MCF 10A (cell line): ENCODE measurements at places on chromosomes 6 and 20. TPM values are rescaled to one million over a fixed set of nuclear protein-coding genes. Genes with fewer than 3 reads are reported as not detected.

The TUBB1 gene
- total RNA-seq: not detected in 2 replicates

GRCh38 chr6:149884215-149884614, 13.7 kb downstream of the RAET1E start:
- peak overlapping the region; percentile 32 for H3K27ac ChIP-seq
- peaks cover 28% of the 10 kb centered on the region for H3K4me1 ChIP-seq
- H3K27me3 ChIP-seq: no peaks in the 10 kb centered on the region
- no peak overlapping the region for H3K4me3 ChIP-seq
- no peak for DNase-seq

GRCh38 chr6:32799168-32799567, 17.6 kb downstream of the HLA-DOB start:
- peaks cover 76% of the 10 kb centered on the region for H3K27me3 ChIP-seq
- H3K4me3 ChIP-seq: no peak overlapping the region
- no peak for DNase-seq
- H3K4me1 ChIP-seq: peaks cover 12% of the 10 kb centered on the region

DNA sequence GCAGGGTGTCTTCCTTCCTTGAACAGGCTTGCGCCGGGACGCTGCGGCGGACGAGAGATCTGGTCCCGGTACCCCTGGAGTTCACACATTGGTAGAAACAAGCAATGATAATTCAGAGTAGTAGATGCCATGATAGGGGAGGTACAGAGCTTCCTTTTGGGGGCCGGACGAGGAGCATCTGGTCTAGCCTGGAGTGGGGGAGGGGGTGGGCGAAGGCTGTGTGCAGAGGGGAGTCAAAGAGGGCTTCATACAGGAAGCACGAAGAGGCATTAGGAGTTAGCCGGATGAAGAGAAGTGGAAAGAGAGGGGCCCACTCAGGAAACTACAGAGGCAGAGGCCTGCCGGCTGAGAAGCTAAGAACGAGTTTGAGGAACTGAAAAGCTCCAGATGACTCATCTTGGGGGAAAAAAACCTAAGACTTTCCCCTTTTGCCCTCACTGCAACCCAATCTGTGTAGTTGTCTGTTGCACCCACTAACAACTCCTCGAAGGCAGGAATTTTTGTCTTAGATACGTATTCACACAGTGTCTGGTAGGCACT, 611 bp downstream of the CNPY3 start:
- peaks cover 40% of the 10 kb centered on the region for H3K4me1 ChIP-seq
- H3K27me3 ChIP-seq: no peaks in the 10 kb centered on the region
- H3K4me3 ChIP-seq: peak overlapping the region; percentile 99
- peak overlapping the region; percentile 97 for H3K27ac ChIP-seq

DNA sequence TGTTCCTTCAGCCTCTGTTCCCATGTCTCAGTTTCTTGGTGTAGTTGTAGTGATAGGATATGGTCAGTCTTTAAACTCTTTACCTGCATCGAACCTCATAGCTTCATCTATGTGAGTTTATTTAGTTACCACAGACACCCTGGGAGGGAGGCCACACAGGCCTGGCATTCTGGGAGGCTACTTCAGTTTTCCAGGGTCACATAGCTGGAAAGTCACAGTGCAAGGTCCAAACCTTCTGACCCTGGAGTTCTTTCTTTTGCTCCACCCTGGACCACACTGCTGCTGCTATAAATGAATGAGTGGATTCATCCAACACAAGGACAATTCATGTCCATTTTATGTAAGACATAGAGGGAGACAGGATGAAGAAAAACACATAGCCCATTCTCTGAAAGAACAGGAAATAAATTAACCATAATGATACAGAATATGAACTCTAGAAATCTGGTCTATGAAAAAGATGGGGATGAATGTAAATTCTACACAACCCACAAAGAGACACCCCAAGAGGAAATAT, 60.8 kb downstream of the LAMA4 start:
- DNase-seq: no peak
- peaks cover 9% of the 10 kb centered on the region for H3K4me1 ChIP-seq
- H3K27me3 ChIP-seq: no peaks in the 10 kb centered on the region
- no peaks in the 10 kb centered on the region for H3K36me3 ChIP-seq
- H3K4me3 ChIP-seq: no peak overlapping the region

DNA sequence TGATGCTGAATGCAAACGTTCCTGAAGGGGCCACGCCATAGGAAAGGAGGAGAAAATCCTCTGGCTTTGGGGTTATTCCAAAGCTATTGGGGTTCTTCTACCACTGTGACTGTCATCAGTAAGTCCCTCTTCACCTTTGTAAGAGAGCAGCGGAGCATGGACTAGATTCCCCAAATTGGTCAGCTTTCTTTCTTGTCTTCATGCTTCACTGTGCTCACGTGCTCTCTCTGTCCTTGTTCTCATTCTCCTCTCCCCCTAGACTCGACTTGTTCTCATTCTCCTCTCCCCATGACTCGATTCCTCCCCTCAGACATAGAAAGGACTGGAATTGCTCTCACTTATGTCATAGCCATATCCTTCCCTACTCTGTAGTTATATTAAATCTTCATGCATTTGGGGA, 54.8 kb upstream of the ADGRG6 start:
- no peaks in the 10 kb centered on the region for H3K36me3 ChIP-seq
- DNase-seq: no peak
- H3K27me3 ChIP-seq: no peaks in the 10 kb centered on the region
- no peaks in the 10 kb centered on the region for H3K4me1 ChIP-seq
- H3K4me3 ChIP-seq: no peak overlapping the region

DNA sequence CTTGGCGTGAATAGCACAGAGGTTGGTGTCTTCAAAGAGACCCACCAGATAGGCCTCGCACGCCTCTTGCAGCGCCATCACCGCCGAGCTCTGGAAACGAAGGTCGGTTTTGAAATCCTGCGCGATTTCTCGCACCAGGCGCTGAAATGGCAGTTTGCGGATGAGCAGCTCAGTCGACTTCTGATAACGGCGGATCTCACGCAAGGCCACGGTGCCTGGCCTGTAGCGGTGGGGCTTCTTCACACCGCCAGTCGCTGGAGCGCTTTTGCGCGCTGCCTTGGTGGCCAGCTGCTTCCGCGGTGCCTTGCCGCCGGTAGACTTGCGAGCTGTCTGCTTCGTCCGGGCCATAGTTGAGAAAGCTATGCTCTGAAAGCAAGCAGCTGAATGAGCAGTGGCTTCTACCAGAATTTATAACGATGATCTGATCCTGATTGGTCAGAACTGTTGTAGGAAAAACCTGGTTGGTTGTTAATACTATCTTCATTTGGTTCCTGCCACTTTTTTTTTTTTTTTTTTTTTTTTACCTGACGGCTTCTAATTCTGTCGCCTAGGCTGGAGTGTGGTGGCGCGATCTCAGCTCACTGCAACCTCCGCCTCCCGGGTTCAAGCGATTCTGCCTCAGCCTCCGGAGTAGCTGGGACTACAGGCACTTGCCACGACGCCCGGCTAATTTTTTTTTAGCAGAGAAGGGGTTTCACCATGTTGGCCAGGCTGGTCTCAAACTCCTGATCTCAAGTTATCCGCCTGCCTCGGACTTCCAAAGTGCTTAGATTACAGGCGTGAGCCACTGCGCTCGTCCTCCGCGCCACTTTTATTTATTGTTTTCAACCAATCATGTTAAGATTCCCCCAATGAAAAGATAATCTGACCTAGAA, 21.5 kb downstream of the OR2B2 start:
- H3K36me3 ChIP-seq: peaks cover 6% of the 10 kb centered on the region
- no peaks in the 10 kb centered on the region for H3K27me3 ChIP-seq
- DNase-seq: peak; percentile 91

DNA sequence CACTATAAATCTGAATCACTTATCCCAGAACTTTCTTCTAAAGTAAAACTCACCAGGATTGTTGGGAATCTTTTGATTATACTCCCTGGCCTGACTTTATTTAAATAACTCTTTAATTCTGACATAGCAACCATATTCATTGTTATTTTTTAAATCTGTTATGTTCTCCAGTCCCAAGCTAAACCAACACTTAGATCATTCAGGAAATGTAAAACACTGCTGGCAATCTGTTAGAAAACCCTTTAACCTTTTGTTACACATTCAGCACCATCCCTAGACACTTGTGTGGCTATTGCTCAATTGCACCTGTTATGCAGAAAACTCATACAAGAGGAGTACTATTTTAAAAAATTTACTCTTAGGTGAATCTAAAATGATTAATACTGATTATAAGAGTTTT, 101.8 kb upstream of the NHSL1 start:
- peak; percentile 59 for DNase-seq
- no peak overlapping the region for H3K4me3 ChIP-seq
- peaks cover 34% of the 10 kb centered on the region for H3K4me1 ChIP-seq
- no peaks in the 10 kb centered on the region for H3K27me3 ChIP-seq
- H3K36me3 ChIP-seq: peaks cover 12% of the 10 kb centered on the region

The HLA-DRB1 gene
- not detected in 2 replicates for total RNA-seq

DNA sequence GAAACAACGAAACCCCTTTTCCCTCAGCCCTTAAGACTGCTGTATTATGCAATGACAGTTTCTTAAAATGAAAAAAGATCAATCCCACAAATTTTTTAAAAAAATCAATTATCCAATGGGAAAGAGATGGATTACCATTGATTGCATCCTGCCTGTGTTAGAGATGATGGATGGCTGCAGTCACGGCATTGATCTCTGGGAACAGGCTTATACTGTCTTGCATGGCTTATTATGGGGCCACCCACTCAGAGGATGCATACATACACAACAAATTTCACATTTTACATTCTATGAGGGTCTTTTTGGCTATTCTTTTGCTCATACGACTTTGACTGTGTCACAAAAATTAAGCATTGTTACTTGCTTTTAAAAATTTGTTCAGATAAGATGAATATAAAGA, 724.3 kb downstream of the HDGFL1 start:
- H3K36me3 ChIP-seq: no peaks in the 10 kb centered on the region
- DNase-seq: no peak
- no peak overlapping the region for H3K4me3 ChIP-seq
- H3K27ac ChIP-seq: no peak overlapping the region
- no peaks in the 10 kb centered on the region for H3K27me3 ChIP-seq
- H3K4me1 ChIP-seq: no peaks in the 10 kb centered on the region

The WFDC2 gene
- total RNA-seq: not detected in 2 replicates

The VGLL2 gene
- total RNA-seq: not detected in 2 replicates

DNA sequence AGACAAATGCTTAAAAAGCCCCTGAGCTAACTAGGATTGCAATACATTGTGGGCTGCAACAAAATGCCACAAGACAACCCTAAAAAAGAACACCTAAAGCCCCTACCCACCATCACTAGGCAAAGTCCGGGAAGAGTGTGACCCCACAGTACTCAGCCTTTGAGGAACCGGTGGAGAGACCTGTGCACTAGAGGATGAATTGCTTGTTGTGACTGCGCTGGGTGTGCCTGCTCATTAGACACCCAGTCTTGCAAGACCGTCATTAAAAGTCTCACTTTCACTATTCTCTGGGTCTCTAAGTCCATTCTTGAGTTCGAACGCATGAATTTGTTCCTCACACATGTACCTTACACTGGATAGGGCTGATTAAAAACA, 88.7 kb downstream of the JPH2 start:
- DNase-seq: no peak
- H3K27me3 ChIP-seq: no peaks in the 10 kb centered on the region
- H3K36me3 ChIP-seq: no peaks in the 10 kb centered on the region
- peaks cover 9% of the 10 kb centered on the region for H3K4me1 ChIP-seq

DNA sequence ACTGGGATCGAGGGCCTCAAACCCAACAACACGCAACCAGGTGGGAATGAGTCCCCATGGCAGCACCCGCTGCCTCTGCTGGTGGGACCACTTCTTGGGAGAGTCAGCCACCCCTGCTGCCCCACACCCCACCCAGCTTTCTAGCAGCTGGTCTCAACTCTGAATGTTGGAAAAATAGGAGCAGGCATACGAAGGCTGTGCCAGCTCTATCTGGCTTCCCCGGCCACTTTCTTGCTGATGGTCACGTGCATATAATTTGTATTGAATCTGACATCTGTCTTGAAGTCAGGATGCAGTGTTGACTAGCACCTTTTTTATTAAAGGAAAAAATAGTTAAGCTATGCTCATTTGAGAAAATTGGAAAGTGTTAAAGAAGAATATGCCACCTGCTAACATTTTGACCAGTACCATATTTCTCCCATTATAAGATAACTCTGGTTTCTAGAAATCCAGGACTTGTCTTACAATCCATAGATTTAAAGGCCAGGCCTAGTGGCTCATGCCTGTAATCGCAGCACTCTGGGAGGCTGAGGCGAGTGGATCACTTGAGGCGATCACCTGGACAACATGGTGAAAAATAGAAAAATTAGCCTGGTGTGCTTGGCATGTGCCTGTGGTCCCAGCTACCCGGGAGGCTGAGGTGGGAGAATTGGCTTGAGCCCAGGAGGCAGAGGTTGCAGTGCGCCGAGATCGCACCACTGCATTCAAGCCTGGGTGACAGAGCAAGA, 26.9 kb upstream of the MAPRE1 start:
- peaks cover 6% of the 10 kb centered on the region for H3K36me3 ChIP-seq
- H3K27ac ChIP-seq: no peak overlapping the region
- no peaks in the 10 kb centered on the region for H3K4me1 ChIP-seq
- H3K4me3 ChIP-seq: no peak overlapping the region

The LTA gene
- total RNA-seq: not detected in 2 replicates

DNA sequence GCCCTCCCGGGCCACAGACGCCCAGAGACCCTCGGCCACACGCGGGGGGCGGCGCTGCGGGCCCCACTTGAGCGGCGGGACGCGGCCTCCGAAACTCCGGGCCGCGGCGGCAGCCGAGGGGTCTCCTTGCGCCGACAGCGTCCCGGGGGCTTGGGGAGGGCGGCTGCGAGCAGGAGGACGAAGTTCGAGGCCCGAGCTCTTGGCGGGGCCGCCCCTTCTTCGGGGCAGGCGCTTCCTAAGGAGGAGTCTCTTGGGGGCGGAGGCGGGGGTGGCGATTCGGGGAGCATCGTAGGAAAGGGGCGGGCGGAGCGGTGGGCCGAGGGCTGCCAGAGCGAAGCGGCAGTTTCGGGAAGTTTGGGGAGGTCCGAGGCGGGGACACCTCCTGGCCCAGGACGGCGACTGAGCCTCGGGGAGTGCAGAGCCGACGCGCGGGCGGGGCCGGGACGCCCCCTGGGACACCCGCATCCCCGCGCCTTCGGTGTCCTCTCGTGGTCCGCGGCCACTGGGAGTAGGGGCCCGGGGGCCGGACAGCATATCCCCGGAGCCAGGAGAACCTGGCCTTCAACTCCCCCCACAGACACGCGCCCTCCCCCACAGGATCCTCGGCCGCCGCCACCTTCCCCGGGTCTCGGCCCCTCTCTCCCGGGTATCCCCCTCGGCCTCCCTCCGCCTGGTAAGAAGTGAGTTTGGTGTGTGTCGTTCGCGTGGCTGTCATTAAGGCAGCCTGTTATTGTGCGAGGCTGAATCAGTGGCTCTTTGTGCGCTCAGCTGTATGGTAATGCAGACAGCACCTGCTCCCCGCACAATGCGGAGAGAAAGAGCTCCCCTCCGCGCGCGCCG, 613 bp upstream of the DLL1 start:
- DNase-seq: peak; percentile 17
- H3K27me3 ChIP-seq: peaks cover 74% of the 10 kb centered on the region
- H3K4me1 ChIP-seq: peaks cover 14% of the 10 kb centered on the region
- no peak overlapping the region for H3K27ac ChIP-seq
- peak overlapping the region; percentile 67 for H3K4me3 ChIP-seq

The PTCHD4 gene
- total RNA-seq: 7.4 and 8.4 TPM in 2 replicates

The CLDN20 gene
- not detected in 2 replicates for total RNA-seq
